ENCODE measurements at places on chromosomes 3 and 15.

DNA sequence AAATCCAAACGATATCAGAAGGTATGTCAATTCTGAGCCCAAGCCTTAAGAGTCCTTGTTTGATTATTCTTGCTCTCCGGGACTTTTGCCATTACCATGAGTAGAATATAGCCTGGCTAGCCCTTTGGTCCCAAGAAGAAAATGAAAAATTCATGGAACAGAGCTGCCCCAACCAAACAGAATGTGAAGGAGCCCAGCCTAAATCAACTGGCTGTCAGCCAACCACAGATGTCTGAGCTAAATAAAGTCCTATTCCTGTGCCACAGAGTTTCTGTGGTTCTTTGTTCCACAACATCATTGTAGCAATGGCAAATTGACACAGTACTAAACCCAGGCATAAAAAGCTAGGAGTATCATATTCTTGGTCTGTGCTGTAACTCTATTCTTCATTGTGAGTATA lies 185.2 kb downstream of the CPNE4 start:
- no peak for DNase-seq

DNA sequence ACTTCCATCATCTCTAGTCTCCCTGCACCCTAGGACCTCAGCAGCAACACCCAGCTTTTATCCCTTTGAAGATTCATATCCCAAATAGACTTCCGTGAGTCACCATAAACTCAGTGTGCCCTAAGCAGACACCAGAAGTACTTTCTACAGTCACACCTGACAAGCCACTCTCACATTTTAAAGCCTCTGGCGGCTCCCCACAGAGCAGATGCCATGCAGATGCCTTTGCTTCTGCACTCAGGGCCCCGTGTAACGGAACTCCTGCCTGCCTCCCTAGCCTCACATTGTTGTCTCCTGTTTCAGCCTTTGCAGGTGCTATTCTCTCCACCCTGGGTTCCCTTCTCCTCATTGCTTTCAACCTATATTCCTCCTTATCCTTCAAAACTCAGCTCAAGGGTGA lies 155.5 kb upstream of the SLC24A5 start:
- no peak for DNase-seq

DNA sequence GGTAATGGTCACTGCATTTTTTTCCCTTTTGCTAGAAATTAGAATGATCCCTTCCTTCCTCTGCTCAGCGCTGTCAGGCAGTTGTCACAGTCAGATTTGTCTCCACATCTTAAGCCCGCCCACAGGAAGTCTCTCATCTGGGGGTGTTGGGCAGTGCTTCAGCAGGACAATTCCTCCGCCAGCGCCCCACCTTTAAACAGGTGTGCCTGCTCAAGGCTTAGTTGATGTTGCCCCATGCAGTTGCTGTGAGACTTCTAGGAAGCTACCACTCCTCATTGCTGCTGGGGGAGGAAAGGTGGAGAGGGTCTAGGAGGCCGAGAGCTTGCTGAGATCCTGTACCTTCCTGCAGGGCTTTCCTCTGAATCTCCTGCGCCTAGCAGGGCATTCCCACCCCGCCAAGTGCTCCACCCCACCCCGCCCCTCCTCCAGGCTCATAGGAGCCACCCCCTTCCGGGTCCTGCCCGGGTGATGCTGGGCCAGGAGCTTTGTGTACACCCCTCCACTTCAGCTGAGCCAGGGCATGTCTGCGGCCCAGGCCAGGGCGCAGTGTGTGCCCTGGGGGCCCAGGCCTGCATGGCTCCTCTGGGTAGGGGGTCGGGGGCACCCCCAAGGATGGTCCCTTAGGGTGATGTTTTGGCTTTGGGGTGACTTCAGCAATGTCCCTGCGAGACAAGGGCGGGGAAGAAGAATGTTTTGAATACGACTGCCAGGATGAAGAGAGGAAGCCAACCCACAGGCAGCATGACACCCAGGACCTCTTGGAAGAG lies 68.7 kb downstream of the TRAK1 start:
- no peak for DNase-seq

DNA sequence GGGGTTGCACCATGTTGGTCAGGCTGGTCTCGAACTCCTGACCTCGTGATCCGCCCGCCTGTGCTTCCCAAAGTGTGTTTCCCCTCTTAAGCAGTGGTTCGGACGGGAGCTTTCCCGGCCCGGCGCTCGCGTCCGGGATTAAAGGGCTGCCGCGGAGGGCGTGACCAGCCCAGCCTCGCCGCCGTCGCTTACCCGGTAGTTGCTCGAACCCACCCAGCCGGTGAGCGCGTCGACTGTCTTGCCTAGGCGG lies 513 bp downstream of the CLASP2 start:
- no peak for DNase-seq

DNA sequence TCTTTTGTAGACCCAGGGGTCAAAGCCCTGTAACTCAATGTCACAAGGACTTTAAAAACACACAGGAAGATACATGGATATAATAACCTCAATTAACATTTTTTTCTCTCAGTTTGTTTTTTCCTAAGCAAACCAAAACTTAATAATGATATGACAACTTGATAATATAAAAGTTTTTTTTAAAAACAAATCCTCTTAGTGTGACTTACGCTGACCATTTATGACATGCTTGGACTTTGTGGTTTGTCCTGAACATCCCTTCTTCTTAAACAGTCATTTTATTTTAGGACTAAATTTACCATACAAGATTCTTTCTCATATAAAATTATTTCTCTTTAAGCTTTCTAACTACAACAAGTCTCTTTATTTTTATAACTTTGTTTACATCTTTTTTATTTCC lies 25.4 kb upstream of the FAM3D start:
- DNase-seq, result no peak

DNA sequence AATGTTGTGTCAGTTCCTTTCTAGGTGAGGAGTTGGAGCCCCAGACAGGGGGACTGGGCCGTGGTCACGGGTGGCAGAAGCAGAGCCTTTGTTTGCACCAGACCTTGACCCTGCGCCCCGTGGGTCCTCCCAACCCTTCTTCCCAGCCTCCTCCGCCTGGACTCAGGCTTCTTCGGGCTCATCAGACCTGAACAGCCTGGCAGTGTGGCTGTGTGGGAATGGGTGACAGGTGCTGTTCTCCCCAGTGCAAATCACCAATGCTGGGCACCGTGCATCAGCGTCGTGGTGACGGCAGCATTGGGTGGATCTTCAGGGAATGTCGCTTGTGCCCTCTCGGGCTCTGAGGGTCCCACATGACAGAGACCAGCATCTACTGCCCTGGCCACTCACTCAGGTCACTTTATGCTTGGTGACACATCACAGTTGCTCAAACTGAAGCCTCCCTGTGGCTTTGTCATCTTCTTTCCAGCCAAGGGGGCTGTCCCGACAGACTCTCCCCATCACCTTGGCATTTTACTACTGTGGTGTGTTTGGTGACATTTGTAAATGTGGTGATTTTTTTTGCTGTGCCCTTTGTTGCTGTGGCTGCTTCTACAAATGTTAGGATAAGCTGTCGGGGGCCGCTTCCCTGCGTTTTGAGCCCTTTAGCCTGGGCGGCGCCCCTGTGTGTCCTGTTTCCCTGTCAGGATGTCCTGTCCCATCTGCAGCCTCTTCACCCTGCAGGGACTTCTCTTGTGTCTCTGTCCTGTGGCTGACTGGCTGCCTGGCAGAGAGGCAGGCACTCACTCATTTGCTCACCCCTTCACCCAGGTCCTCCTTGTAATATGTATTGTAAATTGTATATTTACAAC lies 14.5 kb downstream of the APBA2 start:
- no peak for DNase-seq

DNA sequence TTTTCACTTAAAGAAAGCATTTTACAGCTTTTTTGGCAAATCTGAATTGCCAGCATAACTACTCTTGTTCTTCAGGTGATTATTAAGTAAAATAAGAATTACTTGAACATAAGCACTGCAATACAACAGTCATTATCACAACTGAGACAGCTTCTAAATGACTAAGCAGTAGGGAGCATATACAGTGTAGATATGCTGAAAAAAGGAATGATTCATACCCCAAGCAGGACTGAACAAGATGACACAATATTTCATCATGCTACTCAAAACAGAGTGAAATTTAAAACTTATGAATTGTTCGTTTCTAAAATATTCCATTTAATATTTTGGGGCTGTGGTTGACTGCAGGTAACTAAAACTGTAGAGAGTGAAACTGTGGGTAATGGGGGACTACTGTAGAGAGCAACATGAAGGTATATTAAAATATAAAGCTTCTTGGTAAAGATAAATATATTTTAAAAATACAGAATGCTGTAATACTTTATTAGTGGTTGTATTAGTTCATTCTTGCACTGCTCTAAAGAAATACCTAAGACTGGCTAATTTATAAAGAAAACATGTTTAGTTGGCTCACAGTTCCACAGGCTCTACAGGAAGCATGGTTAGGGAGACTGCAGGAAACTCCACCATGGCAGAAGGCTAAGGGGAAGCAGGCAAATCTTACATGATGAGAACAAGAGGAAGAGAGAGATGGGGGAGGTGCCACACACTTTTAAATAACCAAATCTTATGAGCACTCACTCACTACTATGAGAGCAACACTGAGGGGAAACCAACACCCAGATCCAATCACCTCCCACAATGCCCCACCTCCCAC lies 84.8 kb downstream of the DCLK3 start:
- no peak for DNase-seq

DNA sequence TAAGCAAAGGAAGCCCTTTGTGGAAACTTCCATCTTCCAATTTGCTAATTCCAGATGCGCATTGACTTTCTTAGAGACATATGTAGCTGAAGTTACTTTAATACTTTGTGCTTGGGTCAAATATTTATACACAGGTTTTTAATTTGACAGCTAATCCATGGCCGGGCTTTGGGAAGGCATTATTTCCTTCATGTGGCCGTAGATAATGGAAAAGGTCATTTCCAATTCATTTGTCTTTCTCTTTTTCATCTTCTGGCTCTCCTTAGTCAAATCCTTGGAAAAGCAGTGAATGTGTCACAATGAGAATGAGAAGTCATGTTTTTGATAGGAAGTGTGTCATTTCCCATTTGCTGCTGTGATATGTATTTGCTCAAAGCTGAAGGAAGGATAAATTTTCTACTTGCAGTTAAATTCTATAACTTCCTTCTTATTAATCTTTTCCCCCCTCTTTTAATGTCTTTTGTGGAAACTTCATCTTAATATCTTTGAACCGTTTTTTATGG lies 323.3 kb downstream of the CLSTN2 start:
- DNase-seq, result no peak

GRCh38 chr15:81608309-81608829 lies 234.4 kb upstream of the TMC3 start:
- no peak for DNase-seq

GRCh38 chr3:123791417-123791816 lies 92.7 kb downstream of the MYLK start:
- DNase-seq, result no peak

GRCh38 chr3:30777426-30778113 lies 116.9 kb downstream of the GADL1 start:
- DNase-seq, result no peak

Data from effector memory CD4-positive, alpha-beta T cell (primary cell).